ENCODE measurements at places on chromosomes 1 and 21.

DNA sequence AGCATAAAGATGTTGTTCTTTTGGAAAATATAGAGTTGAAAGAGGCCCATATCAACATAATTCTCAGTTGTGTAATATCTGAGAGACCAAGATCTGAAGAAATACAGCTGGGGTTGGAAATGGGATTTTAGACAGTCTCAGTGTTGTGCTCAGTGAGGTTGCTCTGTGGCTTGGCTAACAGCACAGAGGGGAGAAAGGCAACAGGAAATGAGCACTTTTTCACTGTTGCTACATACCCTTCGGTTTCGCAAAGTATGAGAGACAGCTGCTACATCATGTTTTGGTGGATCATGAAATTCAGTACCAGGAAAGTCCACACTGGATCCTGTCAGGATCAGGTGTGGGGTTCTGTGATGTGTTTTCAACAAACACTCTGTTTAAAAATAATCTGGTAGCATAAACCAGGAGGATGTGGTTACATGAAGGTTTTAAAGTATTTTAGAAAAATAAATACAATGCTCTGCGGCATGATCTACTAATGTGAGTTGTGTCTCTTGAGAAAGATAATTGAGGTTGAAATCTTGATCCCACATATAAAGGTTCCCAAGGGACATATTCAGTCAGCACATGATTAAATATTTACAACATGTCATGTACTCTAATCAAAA, 7.0 kb upstream of the GPR88 start:
- DNase-seq, result no peak

DNA sequence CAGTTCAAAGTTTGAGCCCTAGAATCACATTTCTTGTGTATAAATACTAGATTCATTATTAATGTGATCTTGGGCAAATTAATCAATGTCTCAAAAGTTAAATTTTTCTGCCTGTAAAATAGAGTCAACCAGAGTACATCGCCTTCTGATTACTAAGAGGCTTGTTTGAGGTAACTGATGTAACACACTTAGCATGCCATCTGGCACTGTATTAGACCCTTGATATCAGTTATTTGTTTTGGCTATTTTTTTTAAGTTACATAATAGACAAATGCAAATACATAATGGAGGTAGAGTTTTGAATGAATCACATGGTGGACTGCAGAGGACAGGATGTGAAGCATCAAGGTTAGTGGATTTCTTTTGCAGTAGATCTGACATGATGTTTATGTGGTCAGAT, 298.4 kb downstream of the ADGRL2 start:
- DNase-seq, result no peak

- no peak for DNase-seq
Observed at GRCh38 chr1:108059945-108060344, 95.0 kb upstream of the VAV3 start.

DNA sequence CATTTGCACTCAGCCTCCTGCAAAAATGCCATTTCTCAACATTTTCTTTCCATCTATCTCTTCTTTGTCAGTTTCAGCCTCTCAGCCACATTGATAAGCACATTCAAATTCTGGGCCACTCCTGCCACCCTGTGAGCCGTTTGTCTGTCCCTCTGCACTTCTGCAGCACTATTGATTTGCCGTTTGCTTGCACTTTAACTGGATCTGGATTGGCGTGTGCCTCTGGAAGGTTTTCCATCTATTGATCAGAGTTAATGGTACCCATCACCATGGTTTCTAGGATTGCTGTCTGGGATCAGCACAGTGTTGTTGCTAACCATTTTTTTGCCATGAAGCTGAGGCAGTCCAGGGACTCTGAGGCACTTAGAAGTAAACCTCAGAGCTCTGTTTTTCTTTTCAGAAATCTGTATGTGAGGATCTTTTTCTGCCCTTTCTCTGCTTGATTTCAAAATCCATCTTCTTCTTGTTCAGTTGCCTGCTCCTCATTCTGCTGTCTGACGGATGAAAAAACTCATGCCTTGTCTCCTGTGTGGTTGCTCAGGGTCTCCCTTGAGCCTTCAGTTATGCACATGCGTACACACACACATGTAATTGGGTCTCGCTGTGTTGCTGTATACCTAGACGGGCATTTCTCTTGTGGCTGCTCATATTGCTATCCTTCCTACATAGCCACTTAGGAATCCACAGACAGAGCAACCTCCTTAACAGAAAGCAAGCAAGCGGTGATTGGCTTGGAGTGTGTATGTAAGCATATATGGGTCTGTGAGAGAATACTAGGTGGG, 67.9 kb downstream of the NOS1AP start:
- DNase-seq, result no peak

Measured in cerebellar cortex (tissue), 1 donor.